ENCODE measurements at places on chromosomes 6 and 20.

GRCh38 chr6:170561555-170561954 is 7.4 kb downstream of the TBP start:
- no peak for DNase-seq

- no peak for DNase-seq
These were observed 79.0 kb downstream of the PSMG4 start for GRCh38 chr6:3337521-3338350.

DNA sequence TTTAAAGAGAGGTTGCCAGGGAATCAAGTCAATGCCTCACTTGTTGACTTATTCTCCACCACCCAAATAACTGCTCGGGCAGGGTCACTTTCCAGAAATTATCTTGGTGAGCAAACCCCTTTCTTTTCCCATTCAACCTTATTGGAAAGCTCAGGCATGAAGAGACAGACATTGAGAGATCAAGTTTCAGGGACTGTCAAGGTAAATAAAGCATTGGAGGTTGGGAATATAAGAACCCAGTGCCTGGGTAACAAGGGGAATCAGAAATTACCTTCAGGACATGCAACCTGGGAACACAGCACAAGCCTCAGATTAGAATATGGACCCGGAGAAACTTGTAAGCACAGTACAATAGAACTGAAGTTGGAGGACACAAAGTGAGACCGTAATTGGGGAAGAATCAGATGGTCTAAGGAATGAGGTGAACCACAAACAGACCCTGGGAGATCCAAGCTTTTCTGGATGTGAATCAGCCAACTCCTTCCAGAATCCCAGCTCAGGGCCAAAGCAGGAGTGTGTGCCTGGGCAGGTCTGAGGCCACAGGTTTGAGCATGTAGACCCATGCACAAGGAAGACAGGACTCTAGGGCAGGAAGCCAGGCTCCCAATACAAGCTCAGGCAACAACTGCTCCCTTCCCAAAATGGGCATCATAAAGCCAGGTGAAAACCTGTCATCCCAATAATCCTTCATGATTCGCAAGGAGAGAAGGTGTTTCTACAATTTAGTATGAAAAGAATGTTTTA is 512.8 kb downstream of the MAFB start:
- DNase-seq: no peak

DNA sequence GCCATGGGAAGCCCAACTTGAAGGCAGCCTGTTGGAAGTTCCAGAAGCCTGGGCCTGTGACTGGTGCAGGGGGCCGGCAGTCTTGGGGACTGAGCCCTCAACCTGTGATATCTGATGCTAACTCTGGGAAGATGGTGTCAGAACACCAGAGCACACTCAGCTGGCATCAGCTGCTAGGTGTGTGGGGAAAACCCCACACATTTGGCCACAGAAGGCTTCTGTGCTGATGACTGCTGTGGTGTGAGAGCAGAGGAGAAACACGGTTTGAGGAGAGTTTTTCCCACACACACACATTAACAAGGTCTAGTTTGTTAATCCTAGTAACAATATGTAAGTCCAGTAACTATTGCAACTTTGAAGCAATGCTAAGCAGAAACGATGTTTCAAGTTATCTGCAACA is 78.0 kb downstream of the PSMB1 start:
- no peak for DNase-seq

GRCh38 chr20:57619051-57619831 is 985 bp downstream of the ZBP1 start:
- peak; percentile 40 for DNase-seq

- DNase-seq: peak; percentile 54
These were observed 26.8 kb downstream of the C6orf89 start for GRCh38 chr6:36912586-36912985.

GRCh38 chr6:125269328-125269985 is 32.3 kb downstream of the HDDC2 start:
- no peak for DNase-seq

GRCh38 chr6:72643214-72643613 is 21.4 kb downstream of the KCNQ5 start:
- no peak for DNase-seq

DNA sequence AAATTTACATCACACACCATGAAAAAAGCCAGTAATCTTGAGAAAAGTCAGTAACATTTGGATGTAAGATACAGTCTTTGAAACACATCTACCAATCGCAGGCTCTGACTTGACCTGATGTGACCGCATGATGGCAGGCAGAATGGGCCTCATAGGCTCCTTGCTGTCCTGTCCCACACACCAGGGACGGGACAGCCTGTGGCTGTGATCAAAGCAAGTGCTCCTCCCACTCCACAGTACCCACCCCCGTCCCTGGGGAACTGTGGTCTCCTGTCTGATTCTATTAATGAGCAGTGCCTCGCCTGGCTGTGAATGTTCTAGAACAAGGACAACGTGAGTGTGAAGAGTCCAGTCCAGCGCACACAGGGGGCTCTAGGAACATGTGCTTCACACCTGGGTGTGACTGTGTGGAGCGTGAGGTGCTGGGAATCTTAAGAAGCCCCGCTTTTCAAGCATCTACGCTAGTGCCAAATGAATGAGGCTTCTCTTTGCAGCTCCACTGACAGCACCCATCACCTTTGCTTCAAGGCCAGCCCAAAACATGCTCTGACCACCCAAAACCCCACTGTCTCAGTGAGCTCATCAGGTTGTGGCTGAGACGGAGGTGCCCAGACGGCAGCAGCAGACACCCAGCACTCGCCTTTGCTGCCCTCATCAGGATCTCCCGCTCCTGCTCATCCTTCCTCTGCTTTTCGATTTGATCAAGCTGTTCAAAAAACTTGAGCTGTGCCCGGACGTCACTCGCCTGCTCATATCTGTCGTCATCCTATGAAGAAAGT is 67.1 kb downstream of the TAF4 start:
- DNase-seq: no peak

DNA sequence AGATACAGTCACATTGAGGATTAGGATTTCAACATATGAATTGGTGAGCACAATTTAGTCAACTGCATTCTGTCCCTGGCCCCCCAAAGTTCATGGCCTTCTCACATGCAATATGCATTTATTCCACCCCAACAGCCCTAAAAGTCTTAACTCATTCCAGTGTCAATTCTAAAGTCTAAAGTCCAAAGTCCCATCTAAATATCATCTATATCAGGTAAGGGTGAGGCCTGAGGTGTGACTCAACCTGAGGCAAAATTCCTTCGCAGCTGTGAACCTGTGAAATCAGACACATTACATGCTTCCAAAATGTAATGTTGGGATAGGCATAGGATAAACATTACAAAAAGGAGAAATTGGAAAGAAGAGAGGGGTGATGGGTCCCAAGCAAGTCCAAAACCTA is 27.8 kb downstream of the CLIC5 start:
- no peak for DNase-seq

DNA sequence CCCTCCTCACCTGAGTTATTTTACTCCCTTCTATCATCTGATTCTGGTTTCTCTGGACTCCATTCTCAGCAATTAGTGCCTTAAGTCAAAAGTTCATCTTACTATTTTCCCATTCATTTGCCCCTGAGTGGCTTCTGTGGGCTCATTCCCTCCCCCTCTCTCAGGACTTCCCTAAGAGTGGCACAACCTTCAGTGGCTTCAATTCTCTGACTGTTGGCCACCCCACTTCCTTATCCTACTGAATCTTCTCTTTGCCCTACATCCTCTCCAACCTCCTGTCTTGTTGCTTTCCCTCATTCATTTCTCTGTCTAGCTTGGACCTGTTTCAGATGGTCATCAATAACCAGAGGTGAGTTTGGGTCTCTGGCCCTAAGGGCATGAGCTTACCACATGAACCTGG is 61.1 kb upstream of the GLP1R start:
- DNase-seq: no peak

GRCh38 chr20:9390441-9390840 is 123.9 kb upstream of the LAMP5 start:
- no peak for DNase-seq

- DNase-seq: no peak
These were observed 289.9 kb downstream of the CD109 start for GRCh38 chr6:73985891-73986290.

DNA sequence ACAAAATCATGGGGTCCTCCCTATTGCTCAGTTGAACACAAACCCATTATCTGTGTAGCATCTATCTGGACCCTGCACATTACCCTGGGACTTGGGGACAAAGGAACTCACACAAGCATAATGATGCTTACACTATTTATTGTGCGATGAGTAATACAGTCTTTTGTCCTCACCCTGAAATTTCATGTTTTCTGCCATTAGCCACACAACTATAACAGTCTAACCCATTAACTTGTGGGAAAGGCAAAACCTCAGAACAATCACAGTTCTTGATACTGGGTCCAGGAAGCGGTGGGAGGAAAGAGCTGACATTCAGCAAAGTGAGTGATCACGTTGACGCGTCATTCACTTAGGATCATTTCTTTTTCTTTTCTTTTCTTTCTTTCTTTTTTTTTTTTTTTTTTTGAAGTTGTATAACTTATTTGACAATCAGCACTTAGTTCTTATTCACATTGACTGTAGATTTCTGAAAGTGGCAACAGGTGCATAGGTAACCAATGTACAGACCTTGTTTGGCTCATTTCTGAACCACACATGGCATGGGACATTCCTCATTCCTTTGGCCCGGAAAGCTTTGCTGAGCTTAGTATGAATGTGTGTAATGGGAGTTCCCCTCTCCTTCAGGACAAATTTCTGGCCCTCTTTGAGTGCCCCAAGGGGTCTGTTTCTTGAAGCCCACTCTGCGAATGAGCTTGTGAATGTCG is 94.8 kb upstream of the CNKSR3 start:
- no peak for DNase-seq

- DNase-seq: no peak
These were observed 23.0 kb downstream of the C6orf89 start for GRCh38 chr6:36908747-36909146.
